Epithelial cell of prostate (primary cell): ENCODE measurements at places on chromosomes 5 and 9.

DNA sequence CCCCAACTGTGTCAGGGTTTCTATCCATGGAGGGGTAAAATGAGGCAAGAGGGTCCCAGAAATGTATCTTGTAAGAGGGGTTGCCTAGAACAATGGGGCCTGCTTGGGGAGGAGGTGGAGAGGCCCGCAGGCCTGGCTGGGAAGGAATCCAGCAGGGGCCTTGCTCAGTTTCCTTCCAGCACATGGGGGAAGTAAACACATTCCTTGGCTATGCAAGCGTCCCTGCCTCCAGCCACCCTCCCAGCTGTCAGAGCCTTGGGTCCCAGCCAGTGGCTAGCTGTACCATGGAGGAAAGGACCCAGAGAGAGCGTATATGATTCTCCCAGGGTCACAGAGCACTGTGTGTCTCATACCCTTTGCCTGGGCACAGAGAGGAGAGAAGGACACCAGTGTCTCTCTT, 71.1 kb upstream of the IL17B start:
- no peak for DNase-seq

DNA sequence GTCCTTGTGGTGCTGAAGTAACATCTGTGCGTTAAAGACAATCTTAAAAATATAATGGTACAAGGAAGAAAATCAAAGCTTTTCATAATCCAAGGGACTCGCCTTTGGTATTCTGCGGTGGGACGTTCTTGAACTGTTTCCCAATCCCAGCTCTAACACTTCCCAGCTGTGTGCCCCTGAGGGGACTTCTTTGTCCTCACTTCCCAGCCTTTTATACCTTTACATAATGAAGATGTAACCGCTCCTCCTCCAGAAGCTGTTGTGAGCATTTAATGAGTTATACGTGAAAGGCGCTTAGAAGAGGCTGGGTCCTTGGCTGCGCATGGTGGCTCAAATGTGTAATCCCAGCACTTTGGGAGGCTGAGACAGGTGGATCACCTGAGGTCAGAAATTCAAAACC, 16.9 kb downstream of the STK10 start:
- no peak for DNase-seq

DNA sequence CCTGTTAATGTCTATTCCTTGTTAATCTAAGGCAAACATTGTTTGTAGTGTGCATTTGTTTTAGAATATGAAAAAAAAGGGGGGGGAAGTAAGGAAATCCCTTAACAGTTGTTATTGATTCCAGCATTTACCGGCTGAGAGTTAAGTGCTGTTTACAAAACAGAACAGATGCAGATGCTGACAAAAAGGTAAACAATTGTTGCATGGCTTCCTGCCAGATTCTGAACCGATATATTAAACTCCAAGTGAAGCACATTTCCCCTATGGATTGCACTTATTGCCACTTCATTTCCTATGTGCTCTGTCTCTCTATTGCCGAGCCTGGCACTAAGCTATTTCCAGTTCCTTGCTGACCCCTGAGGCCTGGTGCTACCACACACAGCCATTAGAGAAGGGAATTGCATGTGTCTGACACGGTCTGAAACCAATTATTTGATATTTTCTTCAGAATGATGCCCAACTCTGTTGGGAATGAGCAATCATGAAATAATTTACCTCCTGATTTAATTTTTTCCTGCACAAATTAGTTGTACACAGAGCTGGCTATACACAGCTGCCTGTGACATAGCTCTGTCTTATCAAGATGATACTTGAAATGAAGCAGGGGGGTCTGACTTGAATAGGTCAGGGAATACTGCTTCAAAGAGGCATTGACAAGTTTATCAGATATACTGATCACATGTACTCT, 109.8 kb downstream of the KIAA0825 start:
- DNase-seq: no peak

GRCh38 chr9:119114681-119115080, 254.6 kb downstream of the BRINP1 start:
- DNase-seq: no peak

GRCh38 chr5:54325610-54326311, 15.4 kb upstream of the ARL15 start:
- DNase-seq: no peak

DNA sequence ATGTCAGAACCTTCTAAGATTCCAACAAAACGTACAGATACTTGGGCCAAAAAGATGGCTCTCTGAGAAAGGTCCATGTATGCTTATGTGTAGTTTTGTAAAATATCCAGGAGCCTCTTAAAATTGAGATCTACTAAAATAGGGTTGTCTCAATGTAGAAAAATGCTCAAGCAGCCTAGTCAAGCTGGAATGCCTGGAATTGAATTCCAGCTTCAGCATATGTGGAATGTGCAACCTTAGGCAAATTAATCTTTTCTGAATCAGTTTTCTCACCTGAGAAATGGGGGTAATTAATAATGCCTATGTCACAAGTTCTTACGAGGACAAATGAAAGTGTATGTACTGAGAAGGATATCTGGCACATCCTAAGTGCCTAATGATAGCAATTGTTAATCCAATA, 662.4 kb downstream of the DTWD2 start:
- DNase-seq: no peak

DNA sequence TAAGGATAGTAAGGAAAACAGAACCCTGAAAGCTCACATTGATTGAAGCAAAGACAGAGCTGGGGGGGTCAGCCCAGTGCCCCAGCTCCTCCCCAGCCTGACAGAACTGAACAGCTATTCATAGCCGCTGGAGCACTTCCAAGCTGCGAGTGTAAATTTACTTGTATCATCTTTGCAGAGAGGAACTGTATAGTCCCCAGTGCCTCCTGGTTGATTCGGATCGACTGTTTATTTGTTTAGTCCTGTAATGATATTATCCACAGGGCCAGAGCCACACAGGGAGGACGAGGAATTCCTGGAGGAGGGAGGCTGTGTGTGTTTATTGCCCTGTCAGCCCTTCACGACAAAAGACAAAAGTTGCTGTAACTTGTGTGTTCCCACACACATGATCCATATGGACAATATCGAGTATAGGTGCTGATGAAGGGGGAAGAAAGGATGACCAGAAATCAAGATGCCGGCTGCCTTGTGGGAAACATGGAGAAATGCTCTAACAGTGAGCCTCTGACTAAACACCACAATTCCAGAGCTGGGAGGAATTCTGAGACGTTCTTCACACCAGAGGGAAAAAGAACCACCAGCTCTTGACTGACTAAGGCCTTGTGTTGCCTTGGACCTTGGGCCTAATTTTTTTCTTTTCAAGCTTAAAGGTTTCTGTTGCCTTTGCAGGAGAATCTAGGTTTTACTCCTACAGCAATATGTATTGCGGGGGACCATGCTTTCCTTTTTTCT, 31.1 kb downstream of the FOXD1 start:
- no peak for DNase-seq

DNA sequence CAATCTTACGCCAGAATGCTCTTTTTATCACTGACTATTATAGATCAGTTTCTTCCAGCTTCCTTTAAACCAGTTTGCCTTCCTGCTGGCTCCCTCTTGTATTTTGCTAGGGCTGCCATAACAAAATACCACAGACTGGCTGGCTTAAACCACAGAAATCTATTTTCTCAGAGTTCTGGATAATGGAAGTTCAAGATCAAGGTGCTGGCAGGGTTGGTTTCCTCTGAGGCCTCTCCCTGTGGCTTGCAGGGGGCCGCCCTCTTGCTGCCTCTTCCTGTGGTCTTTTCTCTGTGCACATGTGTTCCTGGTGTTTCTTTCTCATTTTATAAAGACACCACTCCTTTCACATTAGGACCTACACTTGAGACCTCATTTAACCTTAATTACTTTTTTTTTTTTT, 6.8 kb upstream of the FXN start:
- DNase-seq: no peak

GRCh38 chr5:68285851-68286611, 70.5 kb downstream of the PIK3R1 start:
- DNase-seq: no peak
